ENCODE measurements at places on chromosomes 11 and 22.

DNA sequence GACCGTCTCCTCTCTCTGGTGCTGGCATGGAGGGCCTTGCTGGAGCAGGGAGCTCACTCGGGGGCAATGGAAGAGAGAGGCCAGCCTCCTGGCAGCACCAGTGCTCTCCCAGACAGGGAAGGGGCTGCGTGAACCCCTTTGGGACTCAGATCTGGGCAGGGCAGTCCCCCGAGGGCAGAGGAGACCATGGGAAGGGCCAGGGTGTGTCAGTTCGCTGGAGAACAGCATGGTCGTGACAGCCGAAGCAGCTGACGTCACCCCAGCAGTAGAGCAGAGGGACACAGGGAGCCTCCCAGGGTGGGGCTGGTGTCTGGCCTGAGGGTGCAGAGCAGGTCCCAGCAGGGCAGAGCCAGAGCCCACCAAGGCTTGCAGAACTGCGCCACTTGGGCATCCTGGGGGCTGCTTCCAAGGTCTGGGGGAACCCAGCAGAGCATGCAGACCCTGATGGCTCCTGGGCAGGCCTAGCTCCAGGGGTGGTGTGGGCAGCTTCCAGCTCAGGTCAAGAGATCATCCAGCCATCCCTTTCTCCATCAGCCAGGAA, 71.0 kb upstream of the KCNQ1OT1 start:
- peak; percentile 63 for DNase-seq

GRCh38 chr11:59183771-59184170, 11.8 kb downstream of the DTX4 start:
- DNase-seq, result no peak

DNA sequence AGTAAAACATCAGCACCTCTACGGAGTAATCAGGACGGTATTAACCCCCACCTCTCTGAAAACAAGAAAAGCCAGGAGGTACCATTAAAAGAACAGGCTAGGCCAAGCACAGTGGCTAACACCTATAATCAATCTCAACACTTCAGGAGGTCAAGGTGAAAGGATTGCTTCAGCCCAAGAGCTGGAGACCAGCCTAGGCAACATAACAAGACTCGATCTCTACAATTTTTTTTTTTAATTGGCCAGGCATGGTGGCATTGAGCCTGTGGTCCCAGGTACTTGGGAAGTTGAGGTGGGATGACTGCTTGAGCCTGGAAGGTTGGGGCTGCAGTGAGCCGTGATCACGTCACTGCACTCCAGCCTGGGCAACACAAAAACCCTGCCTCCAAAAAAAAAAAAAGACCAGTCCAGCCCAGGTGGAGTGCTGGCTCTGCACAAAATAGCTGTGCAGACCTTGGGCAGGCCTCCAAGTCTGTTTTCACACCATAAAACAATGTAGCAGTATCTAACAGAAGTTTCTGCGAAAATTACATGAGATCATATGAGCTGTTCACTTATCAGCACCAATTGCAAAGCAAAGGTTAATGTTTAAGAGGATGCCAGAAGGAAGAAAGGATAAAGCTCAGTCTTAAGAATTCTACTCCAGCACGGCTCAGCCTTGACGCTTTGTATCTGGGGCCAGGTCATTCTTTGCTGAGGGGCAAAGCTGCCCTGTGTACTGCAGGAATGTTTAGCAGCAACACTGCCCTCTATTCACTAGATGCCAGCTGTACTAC, 14.8 kb downstream of the CHKA start:
- no peak for DNase-seq

- DNase-seq, result no peak
Observed at GRCh38 chr22:38180841-38181452, 683 bp downstream of the PLA2G6 start.

- DNase-seq, result no peak
Observed at GRCh38 chr11:5204787-5205186, 4.3 kb upstream of the OR51V1 start.

DNA sequence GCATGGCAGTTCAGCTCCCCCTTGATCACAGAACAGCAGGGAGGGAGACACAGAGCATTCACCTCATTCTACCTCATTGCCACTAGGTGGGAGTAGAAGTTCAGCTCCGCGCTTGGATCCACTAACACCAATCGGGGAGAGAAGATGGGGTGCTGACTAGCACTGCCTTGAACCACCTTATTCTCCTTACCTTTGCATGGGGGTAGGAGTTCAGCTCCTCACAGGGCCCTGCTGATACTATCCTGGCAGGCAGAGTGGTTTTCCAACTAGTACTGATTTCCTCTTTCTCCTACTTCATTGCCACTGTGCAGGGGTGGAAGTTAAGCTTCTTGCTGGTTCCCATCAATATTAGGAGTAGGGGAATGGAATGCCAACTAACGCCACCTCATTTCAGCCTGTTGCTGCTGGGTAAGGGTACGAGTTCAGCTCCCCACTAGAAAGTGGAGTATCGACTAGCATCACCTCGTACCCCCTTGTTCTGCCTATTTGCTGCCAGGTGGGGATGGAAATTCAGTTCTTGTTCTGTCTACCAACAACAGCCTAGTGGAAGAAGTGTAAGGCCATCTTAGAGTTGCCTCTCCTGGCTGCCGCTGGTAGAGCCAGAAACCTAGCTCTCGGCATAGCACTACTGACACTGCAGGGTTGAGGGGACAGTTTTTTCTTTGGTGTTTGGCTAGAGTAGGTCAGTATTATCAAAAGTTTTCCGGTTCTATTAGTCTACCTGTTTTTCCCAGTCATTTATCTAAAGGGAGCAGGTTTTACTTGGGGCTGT, 550.9 kb upstream of the CCDC90B start:
- DNase-seq, result no peak

DNA sequence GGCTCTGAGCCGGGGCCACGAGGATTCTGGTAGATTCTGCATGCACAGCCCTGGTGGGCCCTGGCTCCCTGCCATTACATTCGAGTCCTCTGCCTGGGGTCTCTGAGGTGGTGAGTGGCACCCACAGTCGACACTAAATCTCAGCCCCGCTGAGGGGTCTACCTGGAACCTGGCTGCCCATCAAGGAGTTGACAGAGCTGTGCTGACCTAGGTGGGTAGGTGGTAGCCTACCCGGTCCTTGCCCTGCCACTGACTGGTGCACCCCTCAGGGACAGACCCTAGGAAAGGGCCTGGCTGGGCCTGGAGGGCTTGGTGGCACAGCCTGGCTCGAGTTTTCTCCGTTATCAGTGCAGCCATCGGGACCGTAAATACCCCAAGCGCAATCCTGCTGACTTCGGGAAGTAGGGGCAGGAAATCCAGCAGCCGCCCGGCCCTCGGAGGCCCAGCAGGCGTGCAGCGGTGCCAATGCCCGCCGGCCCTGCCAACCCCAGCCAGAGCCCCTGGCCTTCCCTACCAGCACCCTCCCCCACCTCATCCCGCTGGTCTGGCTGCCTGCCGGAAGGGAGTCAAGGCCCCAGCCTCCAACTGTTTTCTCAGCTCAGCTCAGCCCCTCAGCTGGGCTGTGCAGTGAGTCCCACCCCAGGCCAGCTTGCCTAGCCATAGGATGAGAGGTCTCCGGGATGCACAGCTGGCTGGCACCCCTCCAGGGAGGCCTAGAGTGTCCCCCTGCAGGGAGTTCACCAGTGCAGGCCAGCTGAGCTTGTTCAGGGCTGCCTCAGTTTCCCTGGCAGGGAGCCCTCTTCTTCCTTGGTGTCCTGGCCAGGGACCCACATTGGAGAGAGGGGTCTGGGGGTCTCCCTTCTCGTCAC, 80.4 kb upstream of the KCNQ1OT1 start:
- DNase-seq, result peak; percentile 75

GRCh38 chr11:130370845-130371590, 56.3 kb upstream of the ZBTB44 start:
- no peak for DNase-seq

GRCh38 chr11:31652528-31652927, 143.0 kb downstream of the ELP4 start:
- no peak for DNase-seq

DNA sequence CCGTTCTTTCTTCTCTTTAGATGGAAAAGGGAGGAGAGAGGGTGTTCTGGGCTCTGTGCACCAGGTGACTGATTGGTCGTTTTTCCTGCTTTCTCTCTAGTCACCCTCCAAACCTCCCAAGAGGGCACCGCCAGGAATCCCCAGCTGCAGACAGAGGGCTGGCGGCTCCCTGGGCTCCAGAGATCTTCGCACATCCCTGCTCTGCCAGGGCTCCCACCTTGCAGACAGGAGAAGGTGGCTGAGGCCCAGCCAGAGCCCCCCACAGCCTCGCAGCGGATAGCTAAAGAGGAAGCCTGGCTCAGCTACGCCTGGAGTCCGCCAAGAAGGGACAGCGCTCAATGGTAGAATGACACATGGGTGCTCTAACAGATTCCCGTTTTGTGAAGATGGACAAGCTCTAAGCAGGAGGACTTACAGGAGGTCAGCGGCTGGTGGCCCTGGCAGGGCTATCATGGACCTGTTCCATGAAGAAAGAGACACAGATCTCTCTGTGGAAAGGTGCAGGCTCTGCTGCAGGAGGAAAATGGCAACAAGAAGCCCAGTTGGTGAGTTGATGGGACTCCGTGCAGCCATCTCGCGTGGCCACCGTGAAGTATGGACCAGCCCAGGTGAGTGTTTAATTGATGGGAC, 976.9 kb downstream of the BRD1 start:
- DNase-seq, result no peak

GRCh38 chr22:36301384-36301828, 48.5 kb downstream of the APOL1 start:
- no peak for DNase-seq

GRCh38 chr22:50672041-50672440, 582 bp upstream of the SHANK3 start:
- peak; percentile 57 for DNase-seq

DNA sequence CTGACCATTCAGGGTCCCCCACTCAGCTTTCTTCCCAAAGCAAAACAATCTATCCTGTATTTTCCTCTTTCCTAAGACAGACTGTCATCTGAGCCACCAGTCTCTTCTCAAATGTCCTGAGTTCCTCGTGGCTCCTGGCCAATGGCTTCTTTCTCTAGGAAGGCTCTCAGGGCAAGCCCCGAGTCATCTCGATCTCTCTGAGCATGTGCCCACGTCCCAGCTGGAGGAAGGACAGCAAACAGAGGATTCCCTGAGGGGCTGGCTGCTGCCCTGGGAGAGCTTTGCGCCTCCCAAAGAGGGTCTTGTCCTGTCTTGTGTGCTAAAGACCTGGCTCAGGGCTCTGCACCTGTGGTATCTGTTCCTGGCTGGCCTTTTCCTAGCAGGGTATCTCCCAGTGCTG, 8.3 kb downstream of the SLC37A2 start:
- DNase-seq, result no peak

GRCh38 chr11:30967579-30967978, 381.4 kb upstream of the MPPED2 start:
- no peak for DNase-seq

GRCh38 chr11:101030692-101031091, 98.9 kb downstream of the PGR start:
- no peak for DNase-seq

- no peak for DNase-seq
Observed at GRCh38 chr11:3909901-3910300, 54.4 kb downstream of the STIM1 start.

DNA sequence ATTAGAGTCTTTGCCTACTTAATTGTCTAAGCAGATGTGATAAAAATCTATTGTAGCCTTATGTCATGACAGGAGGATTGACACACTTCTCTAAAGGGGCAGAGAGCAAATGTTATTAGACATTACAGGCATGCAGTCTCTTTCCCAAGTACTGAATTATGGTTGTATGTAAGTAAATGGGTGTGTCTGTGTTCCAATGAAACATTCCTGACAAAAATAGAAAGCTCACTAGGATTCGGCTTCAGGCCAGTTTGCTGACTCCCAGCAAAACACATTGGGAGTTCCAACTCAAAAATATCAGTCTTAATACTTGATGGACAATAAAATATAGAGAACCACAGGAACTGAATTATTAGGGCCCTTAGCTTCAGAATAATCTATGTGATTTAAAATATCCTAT, 1480.4 kb downstream of the FAM181B start:
- no peak for DNase-seq

GRCh38 chr22:23827351-23827995, 11.3 kb downstream of the DERL3 start:
- DNase-seq, result no peak

GRCh38 chr22:48208894-48209293, 1446.4 kb downstream of the TBC1D22A start:
- no peak for DNase-seq

DNA sequence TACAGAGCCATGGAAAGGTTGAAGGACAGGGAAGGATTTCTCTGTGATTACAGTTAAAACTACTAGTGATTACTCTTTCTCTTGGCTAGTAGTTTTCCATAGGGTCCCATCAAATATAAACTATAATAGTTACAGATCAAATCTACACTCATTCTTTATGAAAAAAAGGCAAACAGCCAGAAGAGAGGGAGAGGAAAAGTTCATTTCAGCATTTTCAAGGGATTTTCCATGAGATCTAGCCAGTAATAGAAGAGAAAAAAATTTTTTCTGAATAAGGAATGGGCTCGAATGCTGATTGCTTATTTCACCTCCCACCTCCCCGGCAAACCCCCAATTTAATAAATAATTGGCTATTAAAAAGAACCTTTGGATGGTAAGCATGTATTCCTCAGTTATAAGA, 74.8 kb upstream of the BLID start:
- no peak for DNase-seq

GRCh38 chr11:76752321-76753143, 30.6 kb upstream of the TSKU start:
- peak; percentile 93 for DNase-seq

DNA sequence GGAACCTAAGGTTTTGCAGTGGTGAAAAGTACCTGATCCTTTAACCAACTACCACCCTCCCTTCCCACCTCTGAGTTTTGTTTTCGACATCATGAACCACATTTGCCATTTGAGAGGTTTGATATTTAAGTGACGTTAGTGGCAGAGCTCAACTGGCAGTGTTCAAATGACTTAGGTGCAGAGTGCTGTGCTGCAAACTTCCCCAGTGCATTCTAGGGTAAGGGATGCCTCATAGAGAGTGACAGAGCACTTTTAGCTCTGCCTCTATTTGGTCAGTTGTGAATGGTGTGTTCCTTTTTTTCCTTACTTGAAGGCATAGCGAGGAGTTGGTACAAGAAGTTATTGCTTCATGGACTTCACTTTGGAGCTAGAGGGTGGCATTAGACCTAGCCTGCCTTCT, 9.4 kb downstream of the BMAL1 start:
- DNase-seq, result no peak

GRCh38 chr11:10118865-10119264, 175.2 kb downstream of the SBF2 start:
- DNase-seq, result no peak

GRCh38 chr11:36131721-36132397, 157.4 kb downstream of the COMMD9 start:
- no peak for DNase-seq

DNA sequence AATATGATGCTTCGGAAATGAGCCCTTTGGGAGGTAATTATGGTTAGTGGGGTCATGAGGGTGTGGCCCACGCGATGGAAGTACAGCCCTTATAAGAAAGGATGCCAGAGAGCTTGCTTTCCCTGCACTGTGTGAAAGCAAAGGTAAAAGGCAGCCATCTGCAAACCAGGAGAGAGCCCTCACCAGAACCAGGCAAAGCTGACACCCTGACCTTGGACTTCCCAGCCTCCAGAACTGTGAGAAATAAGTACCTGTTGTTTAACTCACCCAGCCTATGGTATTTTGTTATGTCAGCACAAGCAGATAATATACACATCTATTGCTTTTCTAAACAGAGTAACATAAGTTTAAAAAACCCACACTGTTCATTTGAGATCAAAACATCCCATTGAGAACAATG, 50.7 kb downstream of the SYN3 start:
- DNase-seq, result no peak

- no peak for DNase-seq
Observed at GRCh38 chr22:43526946-43527345, 115.1 kb downstream of the MPPED1 start.

- DNase-seq, result no peak
Observed at GRCh38 chr11:70559516-70559915, 161.2 kb downstream of the CTTN start.

GRCh38 chr11:130087294-130087926, 17.7 kb downstream of the APLP2 start:
- no peak for DNase-seq
